ENCODE measurements at places on chromosomes 4 and X. TPM values are rescaled to one million over a fixed set of nuclear protein-coding genes. Genes with fewer than 3 reads are reported as not detected.

DNA sequence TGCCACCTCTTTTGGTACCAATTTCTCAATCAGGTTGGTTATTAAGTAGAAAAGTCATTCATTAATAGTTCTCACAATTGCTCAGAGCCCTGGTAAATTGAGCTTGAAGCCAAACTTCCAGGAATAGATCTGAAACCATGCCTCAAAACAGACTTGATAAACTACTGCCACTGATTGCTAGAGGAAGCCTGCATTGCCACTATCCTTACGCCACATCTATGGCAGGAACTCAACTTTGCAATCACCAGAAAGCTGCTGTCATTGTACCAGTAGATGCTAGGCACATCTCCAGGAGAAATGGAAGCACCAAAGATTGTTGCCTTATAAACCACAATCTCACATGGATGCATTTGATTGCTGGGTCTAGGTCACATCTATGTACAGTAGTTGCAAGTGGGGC, 21.6 kb upstream of the TSPAN7 start:
- no peak for DNase-seq

DNA sequence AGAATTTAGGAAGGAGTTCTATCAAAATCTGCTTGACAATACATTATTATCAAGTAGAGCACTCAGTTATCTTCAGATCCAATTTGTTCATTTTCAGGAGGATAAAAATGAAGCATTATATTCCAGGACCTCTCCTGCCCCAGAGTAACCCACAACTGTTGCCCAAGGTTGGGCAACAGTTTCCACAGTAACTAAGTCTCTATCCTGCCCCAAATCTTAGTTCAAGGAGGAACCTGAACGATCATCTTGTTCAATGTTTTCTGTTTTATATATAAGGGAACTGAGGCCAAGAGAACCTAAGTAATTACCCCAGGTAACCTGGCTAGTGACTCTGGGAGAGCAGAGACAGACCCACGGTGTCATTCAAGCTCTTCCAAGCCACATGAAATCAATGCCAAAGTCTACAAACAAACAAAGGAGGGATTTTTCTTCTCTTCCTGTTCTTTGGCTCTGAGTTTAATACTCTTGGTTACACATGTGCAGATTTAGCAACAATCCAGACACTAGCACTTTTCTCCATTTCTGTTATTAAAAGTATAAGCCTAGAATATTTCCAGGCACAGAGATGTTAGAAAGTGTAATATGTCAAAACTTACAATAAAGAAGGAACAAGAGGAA, 105.6 kb downstream of the C4orf51 start:
- DNase-seq: no peak

DNA sequence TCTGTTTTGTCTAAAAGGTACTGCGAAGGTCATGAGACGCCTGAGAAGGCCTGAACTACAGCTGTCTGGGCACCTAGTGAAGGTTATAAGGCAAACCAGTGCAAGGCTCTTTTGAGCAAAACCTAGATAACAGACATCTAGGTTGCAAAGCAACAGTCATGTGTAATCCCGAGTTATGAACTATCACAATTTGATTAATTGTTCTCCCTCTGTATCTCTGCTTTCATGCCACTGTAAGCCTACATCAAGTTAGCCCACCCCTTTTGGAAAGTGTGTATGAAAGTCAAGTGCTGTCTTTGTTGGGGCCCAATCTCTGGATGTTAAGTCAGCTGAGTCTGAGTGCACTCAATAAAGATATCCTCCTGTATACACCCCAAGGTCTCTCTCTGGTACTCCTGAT, 31.9 kb upstream of the UGT2B7 start:
- DNase-seq: no peak

DNA sequence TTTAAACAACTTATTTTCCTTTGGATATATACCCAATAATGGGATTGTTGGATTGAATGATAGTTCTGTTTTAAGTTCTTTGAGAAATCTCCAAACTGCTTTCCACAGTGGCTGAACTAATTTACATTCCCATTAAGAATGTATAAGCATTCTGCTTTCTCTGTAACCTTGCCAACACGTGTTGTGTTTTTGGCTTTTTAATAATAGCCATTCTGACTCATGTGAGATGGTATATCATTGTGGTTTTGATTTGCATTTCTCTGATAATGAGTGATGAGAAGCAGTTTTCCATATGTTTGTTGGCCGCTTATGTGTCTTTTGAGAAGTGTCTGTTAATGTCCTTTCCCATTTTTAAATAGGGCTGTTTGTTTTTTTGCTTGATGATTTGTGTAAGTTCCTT, 155.6 kb upstream of the PITX2 start:
- no peak for DNase-seq

DNA sequence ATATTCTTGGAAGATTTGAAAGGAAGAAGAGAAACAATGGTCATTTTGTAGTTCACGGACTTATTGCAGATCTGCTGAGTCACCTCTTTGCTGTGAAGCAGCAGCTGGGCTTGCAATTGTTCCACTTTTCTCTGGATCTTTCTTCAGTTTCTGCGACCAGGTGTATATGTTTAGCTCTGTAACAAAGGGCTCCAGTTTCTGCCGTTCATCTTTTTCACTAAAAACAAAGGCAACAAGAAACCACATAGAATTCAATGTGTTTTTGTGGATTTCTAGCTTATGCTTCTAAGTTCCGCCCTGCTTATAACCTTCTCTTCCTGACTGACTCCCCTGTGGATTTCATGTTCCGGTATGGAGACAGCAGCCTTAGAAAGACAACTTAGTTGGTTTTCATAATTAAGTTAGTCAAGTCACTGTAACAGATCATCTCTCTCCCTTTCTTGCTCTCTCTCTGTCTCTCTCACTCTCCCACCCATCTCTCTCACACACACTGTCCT, 121.6 kb upstream of the EPHA5 start:
- DNase-seq: no peak

DNA sequence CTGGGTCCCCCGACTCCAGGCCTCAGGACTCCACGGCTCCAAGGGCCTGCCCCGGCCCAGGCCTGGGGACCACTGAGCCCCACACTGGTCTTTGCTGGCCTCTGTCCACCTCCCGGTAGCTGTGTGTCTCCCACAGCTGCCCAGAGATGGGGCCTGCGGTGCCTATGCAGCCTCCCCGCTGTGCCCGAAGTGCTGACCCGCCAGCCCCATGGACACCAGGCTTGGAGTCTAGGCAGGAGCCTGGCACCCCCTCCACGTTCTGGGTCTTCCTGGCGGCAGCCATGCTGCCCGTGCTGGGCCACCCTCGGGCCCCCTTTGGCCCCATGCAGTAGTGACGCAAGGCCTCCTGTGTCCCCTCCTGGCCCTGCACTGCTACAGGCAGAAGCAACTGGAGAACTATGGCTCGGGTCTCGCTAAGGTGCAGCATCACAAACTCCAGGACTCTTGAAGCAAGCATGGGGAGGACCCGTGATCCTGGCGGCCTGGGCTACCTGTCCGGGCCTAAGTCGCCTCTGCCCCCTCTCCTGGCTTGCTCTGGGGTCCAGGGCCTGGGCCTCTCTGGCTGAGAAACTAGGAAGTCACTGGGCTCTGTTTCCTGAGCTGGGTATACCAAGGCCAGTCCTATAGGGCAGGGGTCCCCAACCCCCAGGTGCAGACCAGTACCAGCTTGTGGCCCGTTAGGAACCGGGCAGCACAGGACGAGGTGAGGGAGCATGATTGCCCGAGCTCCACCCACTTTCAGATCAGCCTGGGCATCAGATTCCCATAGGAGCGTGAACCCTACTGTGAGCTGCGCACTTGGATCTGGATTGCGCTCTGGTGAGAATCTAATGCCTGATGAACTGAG, 917 bp downstream of the MYL5 start:
- no peak for DNase-seq

LARP1B gene
- 19.0 TPM for total RNA-seq

Measured in lung (tissue), 17 donors.